ENCODE measurements at places on chromosomes 16 and 17.

GRCh38 chr16:65600046-65600445 lies 478.2 kb upstream of the CDH11 start:
- H3K4me3 ChIP-seq, result no peak overlapping the region
- H3K36me3 ChIP-seq, result no peaks in the 10 kb centered on the region
- no peak overlapping the region for H3K27ac ChIP-seq
- H3K27me3 ChIP-seq, result no peaks in the 10 kb centered on the region

DNA sequence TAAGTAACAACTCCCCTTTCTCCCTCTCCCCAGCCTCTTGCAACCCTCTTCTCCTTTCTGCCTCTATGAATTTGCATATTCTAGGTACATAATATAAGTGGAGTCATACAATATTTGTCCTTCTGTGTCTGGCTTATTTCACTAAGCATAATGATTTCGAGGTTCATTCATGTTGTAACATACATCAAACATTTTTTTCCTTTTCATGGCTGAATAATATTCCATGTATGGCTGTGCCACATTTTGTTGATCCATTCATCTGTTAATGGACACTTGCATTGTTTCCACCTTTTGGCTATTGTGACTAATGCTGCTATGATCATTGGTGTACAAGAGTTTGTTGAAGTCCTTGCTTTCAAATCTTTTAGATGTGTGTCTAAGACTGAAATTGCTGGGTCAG lies 17.6 kb upstream of the FA2H start:
- no peak overlapping the region for H3K4me3 ChIP-seq
- no peaks in the 10 kb centered on the region for H3K36me3 ChIP-seq
- DNase-seq, result no peak
- H3K27ac ChIP-seq, result no peak overlapping the region
- no peaks in the 10 kb centered on the region for H3K4me1 ChIP-seq

DNA sequence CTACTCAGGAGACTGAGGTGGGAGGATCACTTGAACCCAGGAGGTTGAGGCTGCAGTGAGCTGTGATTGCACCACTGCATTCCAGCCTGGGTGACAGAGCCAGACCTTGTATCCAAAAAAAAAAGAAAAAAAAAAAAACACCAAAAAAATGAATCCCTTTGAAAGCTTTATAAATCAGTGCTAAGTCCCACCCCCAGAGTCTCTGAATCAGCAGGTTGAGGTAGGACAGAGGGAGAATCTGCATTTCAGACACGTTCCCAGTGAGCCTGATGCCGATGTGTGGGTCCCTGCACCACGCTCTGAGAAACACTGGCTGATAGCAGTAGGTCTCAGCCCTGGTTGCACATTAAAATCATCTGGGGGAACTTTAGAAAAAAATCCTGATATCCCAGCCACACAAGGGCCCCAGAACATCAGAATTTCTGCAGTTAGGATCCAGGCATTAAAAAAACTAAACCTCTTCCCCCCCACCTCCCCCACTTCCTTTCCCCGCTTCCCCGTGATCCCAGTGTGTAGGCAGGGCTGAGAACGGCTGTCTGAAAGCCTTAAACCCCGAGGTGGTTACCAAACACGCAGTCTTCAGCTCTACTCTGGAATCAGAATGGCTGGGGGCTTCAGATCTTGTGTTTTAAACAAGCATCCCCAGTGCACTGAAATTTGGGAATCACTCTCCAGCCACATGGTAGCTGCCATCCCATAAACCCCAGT lies 27.3 kb upstream of the GPRC5B start:
- H3K4me3 ChIP-seq, result no peak overlapping the region
- peaks cover 18% of the 10 kb centered on the region for H3K27me3 ChIP-seq
- no peak overlapping the region for H3K27ac ChIP-seq
- DNase-seq, result no peak

GRCh38 chr17:64426596-64426995 lies 22.3 kb upstream of the MILR1 start:
- H3K27ac ChIP-seq, result no peak overlapping the region
- DNase-seq, result no peak
- H3K27me3 ChIP-seq, result no peaks in the 10 kb centered on the region
- H3K36me3 ChIP-seq, result no peaks in the 10 kb centered on the region

- H3K4me3 ChIP-seq, result no peak overlapping the region
- no peaks in the 10 kb centered on the region for H3K4me1 ChIP-seq
- H3K27ac ChIP-seq, result no peak overlapping the region
- no peaks in the 10 kb centered on the region for H3K36me3 ChIP-seq
- no peak for DNase-seq
- H3K27me3 ChIP-seq, result no peaks in the 10 kb centered on the region
Observed at GRCh38 chr16:87288753-87289362, 28.3 kb downstream of the C16orf95 start.

GRCh38 chr16:25045696-25046381 lies 30.7 kb upstream of the ARHGAP17 start:
- H3K27ac ChIP-seq, result no peak overlapping the region
- H3K27me3 ChIP-seq, result no peaks in the 10 kb centered on the region
- H3K4me1 ChIP-seq, result peaks cover 25% of the 10 kb centered on the region
- no peaks in the 10 kb centered on the region for H3K36me3 ChIP-seq
- DNase-seq, result no peak

DNA sequence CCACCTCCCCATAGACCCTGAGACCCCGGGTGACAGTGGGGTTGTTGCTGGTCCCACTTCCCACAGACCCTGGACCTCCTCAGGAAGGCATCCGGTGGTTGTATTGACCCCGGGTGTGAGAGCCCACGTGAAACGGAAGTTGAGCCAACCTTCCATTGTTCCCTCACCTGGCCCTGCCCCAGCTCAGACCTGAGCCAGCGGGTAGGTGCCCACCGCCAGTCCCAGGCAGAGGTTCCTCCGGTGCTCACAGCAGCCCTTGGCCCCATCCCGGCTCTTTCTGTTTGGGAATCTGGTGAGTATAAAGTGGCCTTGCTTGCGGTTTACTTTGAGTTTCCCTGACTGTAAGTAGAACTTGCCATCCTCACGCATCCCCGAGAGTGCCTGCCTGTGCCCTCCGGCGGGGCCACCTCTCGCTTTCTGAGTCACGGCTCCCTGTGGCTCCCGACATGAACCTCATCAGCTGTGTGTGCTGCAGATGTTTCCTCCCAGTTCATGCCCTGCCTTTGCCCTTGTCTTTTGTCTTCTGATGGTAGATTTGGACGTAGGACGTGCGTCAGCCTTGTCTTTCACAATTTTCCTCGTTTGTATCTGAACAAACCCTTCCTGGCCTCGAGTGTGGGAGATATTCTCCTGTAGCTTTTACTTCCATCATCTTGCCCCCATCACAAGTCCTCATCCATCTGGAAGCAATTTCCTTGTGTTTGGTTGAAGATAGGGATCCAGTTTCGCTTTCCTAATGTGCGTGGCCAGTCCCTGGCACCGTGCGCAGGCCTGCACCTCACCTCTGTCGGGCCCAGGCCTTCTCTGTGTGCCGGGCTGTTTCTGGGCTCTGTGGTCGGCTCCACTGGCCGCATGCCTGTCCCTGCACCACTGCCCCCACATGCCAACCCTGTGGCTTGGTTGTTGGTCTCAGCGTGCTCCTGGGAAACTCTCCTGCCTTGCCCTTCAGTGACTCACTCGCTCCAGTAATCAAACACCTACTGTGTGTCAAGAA lies 76.0 kb downstream of the METRNL start:
- no peak for DNase-seq
- H3K27ac ChIP-seq, result no peak overlapping the region
- H3K4me1 ChIP-seq, result peaks cover 6% of the 10 kb centered on the region
- H3K36me3 ChIP-seq, result no peaks in the 10 kb centered on the region
- peaks cover 5% of the 10 kb centered on the region for H3K27me3 ChIP-seq
- H3K4me3 ChIP-seq, result no peak overlapping the region

GRCh38 chr17:19647697-19648474 lies 665 bp upstream of the ALDH3A2 start:
- peaks cover 50% of the 10 kb centered on the region for H3K4me1 ChIP-seq
- peak overlapping the region; percentile 93 for H3K4me3 ChIP-seq
- DNase-seq, result peak; percentile 76
- H3K27ac ChIP-seq, result peak overlapping the region; percentile 98
- H3K36me3 ChIP-seq, result peaks cover 5% of the 10 kb centered on the region

- H3K27me3 ChIP-seq, result no peaks in the 10 kb centered on the region
- H3K4me3 ChIP-seq, result peak overlapping the region; percentile 62
- H3K27ac ChIP-seq, result peak overlapping the region; percentile 92
- H3K4me1 ChIP-seq, result peaks cover 27% of the 10 kb centered on the region
- peak; percentile 91 for DNase-seq
Observed at GRCh38 chr17:50944054-50944901, 78.1 kb upstream of the TOB1 start.

Measured in lower lobe of right lung (tissue), 2 donors.